ENCODE measurements at places on chromosomes 1 and 21.

GRCh38 chr1:24015221-24016210 lies 35.4 kb upstream of the SRSF10 start:
- no peak for DNase-seq

GRCh38 chr1:184965944-184966860 lies 8.1 kb downstream of the NIBAN1 start:
- no peak for DNase-seq

GRCh38 chr1:96901783-96902363 lies 180.3 kb downstream of the PTBP2 start:
- no peak for DNase-seq

DNA sequence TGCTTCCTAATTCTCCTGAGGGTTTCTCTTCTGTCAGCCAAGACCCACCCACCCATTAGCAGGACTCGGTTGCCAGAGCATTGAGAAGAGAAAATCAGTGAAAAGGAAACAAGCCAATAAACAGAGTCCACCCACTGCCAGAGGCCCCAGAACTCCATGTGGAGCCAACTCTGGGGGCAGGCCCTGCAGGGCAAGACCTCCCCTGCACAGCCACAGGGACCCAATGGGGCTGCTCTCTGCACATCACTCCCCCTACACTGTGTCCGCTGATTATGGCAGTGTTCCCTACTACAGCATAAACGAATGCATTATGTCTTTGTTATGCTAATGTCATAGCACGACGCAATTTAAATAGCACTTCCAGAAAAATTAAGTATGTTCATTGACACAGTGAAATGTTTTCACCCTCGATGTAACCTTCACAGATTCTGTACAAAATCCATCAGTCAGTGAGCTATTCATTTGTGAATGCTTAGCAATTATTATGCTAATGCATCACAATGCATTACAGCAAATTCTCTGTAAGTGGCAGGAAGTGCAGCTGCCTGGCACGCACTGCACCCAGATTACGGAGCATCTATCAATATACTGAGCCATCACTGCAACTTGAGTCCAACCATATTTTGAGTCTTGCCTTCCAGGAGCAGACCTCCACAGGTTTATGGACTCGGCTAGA lies 56.4 kb downstream of the GRIK3 start:
- DNase-seq: no peak

DNA sequence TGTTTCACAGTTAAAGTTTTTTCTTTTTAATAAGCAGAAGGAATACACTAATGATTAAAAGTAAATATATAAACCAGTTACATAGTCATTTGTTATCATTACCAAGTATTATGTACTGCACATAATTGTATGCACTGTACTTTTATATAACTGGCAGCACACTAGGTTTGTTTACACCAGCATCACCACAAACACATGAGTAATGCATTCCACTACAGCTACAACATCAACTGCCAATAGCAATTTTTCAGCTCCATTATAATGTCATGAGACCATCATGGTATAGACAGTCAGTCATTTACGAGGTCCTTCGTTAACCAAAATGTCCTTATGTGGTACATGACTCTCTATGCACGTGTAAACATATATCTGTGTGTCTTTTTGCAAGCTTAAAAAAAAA lies 35.2 kb downstream of the SCYL3 start:
- no peak for DNase-seq

DNA sequence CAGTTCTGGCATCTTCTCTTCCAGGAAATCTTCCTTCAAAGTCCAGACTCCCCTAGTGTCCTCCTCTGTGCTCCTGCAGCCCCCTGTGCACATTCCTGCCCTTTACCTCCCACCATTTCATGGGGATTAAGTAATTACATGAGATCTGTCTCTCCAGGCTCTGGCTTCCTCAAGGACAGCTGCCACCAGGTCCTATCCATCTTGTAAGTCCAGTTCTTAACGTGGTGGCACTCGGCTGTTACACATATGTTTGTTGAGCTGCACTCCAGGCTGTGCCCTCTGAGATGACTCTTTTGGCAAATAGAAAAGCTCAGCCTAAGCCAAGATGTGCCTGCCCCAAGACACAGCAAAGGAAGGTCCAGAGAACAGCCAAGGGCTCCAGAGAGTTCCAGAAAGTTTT lies 57.4 kb upstream of the CAMK1G start:
- DNase-seq: no peak

- no peak for DNase-seq
Measured at GRCh38 chr21:36551731-36552433, 72.0 kb upstream of the CLDN14 start.

DNA sequence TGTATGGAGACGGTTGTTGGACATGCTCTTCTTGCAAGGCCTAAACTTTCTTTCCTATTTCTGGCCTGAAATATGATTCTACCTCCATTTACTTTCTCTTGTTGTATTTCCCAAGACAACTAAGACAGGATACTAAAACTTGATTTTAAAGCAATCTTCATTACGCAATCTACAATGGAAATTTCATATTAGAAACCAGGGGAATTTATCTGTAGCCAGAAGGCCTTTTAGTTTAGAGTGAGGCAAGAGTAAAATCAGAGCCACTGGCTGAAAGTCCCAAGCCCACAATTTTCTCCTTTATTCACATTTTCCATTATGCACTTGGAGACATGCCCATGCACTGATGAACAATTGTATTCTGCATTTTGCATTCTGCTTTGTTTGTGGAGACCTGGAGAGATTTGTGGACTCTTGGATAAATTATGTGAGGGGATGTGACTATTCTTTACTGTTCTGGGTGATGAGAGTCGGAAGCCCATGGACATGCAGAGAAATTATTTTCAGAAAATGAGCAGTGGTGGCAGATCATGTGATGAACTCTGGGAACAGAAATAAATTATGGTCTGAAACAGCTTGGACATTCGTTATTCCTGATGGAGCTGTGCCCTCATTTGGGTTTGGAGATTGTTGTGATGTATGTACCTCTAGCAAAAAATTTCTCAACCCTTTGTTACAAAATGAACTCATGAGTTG lies 336.8 kb downstream of the SEC16B start:
- DNase-seq: no peak

DNA sequence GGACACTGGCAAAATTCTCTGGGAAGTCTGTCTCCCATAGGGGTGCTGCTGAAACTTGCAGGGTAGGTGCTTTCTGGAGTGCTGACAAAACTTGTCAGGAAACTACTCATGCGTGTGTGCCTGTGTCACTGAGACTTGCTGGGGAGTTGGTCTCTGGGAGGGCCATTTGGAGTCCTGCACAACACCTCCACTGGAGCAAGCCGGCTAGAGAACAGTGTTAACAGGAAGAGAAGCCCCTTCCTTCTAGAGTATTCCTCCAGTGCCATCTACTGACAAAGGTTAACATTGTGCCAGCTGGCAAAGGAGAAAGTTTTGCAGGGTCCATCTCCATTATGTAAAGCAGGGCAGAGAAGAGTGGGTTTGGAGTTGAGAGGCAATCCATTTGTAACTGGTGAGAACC lies 30.0 kb downstream of the ZMYM4 start:
- DNase-seq: no peak

DNA sequence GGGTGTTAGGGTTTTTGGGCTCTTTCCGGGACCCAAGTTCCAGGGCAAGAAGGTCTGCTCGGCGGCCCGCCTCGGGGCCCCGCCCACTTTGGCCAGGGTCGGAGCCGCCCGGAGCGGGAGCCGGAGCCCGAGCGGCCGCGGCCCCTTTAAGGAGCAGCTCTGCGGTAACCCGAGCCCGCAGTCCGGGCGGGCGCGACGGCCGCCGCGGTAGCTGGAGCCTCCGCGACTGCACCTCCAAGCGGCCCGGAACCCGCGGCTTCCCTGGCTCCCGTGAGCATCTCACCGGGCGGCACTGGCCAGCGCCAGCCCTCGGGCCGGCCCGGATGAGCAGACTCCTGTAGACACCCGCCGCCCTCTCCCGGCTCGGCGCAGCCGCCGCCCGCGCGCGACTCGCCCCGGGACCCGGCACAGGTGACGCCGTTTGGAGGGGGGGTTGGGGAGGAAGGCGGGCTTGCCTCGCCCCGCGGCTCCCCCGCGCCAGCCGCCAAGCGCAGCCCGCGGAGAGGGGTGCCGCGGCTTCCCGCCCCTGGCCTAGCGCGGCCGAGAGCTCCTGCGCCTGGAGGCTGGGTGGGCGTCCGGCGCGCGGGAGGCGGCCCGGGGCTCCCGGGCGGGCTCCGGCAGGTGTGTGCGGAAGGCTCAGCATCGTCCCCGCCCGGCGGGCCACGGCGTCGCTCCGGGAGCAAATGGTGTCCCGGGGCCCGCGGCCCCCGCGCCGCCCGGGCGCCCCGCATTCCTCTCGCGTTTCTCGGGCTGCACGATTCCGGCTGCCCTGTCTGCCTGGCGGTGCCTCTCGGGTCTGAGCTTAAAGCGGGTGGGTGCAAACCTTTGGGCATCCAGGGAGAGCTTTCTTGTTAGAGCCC lies at the start of gene TLCD4:
Gene TLCD4 (plus strand): TSS at position 149 of the 860 bp plus-strand sequence. CDS start 26,547 bp downstream, outside the sequence.
- DNase-seq: peak; percentile 35

DNA sequence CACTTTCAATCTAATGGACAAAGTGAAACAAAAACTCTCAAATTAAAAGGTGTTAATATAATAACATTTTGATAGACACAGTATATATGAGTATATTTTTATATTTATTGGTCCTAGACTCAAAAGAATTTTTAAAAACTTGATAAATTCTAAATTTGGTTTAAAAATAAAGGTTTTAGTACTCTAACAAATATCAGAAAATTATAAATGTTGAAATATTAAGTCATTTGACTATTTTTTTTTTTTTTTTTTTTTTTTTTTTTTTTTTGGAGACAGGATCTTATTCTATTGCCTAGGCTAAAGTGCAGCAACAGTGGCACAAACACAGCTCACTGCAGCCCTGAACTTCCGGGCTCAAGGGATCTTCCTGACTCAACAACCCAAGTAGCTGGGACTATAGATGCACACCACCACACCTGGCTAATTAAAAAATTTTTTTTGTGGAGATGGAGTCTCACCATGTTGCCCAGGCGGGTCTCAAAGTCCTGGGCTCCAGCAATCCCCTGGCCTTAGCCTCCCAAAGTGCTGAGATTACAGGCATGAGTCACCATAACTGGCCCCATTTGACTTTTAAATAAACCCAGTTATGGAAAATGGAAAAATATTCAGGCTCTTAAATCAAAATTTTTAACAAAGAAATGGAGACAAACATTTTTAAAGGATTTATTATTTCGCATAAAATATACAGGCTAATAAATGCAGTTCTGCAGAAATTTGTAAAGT lies 60.8 kb upstream of the RBM34 start:
- DNase-seq: no peak

- DNase-seq: no peak
Measured at GRCh38 chr1:241658081-241658793, 6.2 kb downstream of the WDR64 start.

- DNase-seq: no peak
Measured at GRCh38 chr21:45160198-45160597, 85.8 kb downstream of the ADARB1 start.

DNA sequence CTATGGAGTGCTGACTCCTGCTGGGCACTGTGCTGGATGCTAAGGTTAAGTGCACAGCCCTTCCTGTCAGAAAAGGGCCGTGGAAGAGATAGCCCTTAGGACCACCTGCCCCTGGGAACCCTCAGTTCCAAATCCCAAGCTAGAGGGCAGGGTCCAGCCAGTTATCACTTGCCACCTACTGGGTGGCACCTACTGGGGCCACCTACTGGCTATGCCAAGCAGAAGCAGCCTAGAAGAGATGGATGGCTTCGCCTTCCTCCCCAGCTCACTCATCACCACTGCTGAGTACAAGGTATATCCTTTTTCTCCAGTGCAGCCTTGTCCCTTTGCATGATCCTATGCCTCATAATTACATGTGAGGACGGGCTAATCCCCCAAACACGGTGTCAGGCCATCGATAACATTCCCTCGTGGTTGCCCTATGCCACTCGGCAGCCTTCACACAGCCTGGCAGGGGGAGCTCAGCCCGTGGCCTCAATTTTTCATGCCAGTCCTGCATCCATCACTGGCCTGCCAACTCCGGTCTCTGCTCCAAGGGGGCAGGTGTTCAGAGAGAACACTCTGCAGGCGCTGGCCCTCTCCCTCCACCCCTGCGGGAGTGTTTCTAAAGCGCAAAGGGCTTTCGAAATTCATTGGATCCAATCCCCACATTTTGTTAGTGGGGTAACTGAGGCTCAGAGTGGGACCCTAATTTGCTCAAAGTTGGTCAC lies 49.0 kb downstream of the SYT2 start:
- DNase-seq: no peak

- no peak for DNase-seq
Measured at GRCh38 chr1:177948336-177948972, 21.4 kb downstream of the SEC16B start.

GRCh38 chr1:42675467-42675866 lies 6.8 kb upstream of the YBX1 start:
- DNase-seq: no peak

Measured in CD8-positive, alpha-beta memory T cell (primary cell).